ENCODE measurements at places on chromosomes 7 and 10. TPM values are rescaled to one million over a fixed set of nuclear protein-coding genes. Genes with fewer than 3 reads are reported as not detected.

The KCP gene
- not detected for total RNA-seq

The SPDYE16 gene
- total RNA-seq, result 0.23 TPM

The HHEX gene
- total RNA-seq, result 0.34 TPM

DNA sequence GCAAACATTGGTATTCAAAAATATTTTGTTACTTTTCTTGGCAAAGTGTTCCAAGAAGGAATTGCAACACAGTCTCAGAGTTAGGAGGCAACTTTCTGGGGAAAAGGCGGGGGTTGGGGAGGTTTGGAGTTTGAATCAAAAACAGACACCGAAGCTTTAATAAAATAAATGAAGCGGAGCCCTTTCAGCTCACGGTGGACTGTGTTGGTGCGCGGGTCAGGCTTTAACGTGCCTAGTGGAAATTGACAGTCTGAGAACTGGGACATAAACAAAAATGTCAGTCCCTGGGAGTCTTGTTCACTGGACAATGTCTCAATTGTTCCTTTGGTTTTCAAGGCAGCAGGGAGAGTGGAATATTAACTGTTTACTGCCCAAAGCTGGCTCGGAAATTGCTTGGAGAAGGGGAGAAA is 109.3 kb downstream of the TCF7L2 start:
- DNase-seq, result no peak

- no peak for DNase-seq
Measured at GRCh38 chr7:81430761-81431160, 339.1 kb downstream of the HGF start.

GRCh38 chr7:53237344-53237913 is 202.0 kb downstream of the POM121L12 start:
- DNase-seq, result no peak

DNA sequence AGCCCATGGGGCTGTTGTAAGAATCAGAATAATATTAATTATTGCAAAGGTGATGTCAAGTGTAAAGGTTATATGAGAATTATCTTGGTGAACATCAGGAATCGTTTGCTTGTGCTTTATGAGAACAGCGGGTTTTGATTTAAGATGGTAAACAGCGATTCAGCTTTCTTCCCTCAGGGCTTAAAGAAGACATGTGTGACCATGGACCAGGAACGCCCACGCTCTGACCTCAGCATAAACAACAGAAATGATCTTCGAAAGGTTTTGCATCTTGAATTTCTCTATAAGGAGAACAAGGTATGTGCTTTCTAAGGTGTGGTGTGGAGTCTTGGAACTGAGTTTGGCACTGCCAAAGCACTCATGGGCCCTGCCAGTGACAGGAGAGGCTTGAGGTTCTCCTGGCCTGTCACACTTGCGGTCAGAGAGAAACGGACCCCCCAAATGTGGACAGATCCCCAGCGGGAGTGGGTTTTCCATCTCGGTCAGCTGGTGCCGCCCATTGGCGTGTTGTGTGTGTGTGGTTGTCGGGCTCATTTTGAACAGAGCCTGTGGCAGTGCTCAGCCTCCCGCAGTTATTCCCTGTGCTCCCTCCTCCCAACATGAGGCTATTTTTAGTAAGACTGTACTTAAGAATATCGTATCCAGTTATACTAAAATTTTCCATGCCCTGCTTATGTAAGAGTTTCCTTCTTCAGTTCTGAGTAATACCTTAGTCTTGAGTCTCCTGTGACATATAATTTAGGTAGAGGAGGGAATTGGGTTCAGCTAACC is 7.2 kb downstream of the MINDY4 start:
- DNase-seq, result no peak

DNA sequence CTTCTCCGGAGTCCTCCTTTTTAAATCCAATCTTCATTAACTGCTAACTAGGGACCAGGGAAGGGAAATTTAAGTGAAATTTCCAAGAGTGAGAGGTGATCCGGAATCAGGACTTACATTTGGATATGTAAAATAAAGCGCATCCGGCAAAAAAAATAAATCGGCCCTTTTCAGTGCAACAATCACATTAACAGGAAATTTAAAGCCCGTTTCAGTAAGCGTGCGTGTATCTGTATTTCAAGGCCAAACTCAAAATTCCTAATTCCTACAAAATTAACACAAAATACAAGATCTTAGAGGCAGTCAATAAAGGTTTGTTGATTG is 771 bp downstream of the DNAJC9 start:
- no peak for DNase-seq

Data from activated CD8-positive, alpha-beta T cell treated with anti-CD3 and anti-CD28 coated beads for 36 hours (primary cell).